ENCODE measurements at places on chromosomes 11 and 22.

- DNase-seq: no peak
Observed at GRCh38 chr22:41928593-41929417, 2.2 kb upstream of the TNFRSF13C start.

DNA sequence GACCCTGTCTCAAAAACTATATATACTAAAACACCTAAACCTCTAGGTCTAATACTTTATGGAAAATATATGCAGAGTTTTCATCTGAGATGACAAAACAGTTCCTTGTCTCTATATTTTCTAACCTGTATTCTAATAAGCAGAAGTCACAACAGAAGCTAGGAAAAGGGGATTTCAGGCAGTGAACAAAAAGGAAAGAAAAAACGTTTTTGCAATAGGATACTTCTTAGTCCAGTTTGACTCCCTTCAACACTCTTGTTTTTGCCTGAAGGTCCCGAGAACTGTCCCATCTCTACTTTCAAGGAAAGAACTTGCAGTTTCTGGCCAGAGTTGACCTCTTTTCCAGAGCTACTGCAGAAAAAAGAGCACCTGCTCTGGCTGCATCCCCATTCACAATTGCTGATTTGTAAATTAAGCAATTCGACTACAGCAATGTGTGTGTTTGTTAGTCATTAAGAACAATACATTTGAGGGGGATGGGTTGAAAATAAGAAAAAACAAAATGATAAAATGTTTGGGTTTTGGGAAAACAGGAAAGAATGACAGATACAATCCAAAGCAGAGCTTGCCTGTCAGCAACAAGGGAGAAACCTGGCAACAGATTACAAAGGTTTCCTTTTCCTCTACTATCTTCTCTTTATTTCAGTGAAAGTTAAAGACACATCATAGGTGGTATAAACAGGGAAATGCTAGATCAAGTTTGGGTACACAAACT lies 160.0 kb downstream of the FCHSD2 start:
- no peak for DNase-seq

- DNase-seq: no peak
Observed at GRCh38 chr11:10263929-10264328, 30.1 kb downstream of the SBF2 start.

- no peak for DNase-seq
Observed at GRCh38 chr11:109527496-109527895, 105.5 kb downstream of the C11orf87 start.

DNA sequence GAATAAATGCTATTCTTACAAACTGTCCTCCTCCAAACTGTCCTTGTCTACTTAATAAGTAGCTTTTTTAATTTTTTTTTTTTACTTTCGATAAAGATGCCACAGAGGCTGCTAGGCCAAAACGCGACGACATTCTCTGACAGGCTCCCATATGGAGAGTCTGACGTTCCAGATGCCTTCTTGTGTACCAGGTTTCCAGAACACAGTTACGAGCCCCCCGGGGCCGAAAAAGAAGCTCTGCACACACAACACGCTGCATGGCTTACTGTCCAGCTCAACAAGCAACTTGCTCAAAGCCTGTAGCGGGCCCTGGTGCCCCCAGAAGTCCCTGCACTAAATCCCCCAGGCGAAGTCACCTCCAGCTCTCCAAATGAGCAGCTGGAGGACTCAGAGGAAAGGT lies 39.3 kb downstream of the LARGE1 start:
- no peak for DNase-seq

DNA sequence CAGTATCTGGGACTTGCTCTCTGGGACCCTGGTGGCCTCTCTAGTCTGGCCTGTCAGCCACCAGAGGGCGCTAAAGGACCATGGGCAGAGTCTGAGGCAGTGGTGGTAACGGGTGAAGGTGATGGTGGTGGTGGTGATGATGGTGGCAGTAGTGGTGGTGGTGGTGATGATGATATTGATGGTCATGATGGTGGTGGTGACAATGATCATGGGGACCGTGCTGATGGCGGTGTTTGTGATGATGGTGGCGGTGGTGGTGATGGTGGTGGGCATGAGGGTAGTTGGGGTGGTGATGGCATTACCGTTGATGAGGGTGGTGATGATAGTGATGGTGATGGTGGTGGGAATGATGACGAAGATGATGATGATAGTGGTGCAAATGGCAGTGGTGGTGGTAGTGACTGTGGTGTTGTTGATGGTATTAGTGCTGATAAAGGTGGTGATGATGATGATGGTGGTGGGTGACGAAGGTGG lies 16.0 kb downstream of the TRPM5 start:
- peak; percentile 83 for DNase-seq

DNA sequence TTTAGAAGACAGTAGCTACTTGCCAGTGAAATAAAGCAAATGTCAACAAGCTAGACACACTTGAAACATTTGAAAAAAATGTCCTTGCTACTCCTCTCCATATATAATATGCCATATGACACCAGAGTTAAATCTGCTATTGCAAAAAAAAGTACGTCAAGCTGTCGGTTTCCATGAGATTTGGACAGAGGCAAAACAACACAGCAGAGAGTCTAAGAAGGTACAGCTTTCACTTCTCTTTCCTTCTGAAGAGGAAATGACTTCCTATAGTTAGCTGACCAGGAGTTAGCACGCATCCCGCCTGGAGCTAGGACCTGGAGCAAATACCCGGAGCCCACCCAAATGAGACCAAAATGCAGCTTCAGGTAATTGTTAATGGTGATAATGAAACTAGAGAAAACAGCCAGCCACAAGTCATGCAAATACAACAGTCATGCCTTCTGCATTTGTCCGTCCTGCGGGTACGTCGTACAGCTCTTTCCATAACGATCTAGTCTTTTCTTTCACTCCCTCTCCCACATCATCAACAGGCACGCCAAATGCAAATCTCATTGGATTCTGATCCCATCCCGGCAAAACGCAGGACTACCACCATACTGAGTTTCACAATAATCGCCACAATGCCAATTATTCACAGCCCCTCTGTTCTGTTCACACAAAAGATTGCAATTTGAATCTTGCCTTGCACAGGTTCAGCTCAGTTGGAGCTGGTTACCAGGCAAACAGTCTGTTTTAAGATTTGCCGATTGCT lies 395.0 kb upstream of the CCDC90B start:
- DNase-seq: no peak

GRCh38 chr11:76208438-76209374 lies 2.4 kb upstream of the WNT11 start:
- DNase-seq: peak; percentile 61

GRCh38 chr11:132353255-132353654 lies 982.8 kb downstream of the NTM start:
- no peak for DNase-seq

DNA sequence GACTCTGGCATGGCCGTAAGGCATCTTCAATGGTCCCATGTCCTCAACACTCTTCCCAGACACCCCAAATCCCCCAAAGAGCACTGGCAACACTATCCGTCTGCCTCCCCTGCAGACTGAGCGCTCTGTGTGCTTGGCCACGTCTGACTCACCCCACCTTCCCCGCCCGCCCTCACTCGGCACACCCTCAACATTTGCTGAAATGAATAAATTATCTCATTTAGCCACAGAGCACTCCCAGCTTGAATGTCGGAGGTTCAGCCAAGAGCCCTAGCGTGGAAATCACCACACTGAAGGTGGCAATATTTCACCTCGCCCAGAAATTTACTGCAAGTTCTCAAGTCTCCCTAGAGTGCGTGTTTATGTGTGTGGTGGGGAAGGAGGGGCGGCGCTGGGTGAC lies 46.6 kb upstream of the TCF20 start:
- DNase-seq: no peak

DNA sequence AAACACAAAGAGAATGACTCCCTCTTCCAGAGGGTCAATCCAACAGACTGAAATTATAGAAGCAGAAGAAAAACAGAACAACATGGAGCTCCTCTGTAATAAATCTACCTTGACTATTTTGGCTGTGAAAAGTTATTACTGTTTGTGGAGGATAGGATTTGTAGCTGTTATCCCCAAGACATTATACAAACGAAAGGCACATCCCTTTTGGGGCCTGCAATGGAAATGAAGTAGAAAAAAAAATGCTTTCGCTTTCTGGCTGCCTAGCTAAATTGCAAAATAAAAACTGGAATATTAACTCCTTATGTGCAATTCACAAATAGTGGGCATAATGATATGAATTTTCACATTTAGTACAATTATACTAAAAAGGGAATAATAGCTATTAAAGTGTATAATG lies 123.8 kb upstream of the CCDC179 start:
- no peak for DNase-seq

- DNase-seq: no peak
Observed at GRCh38 chr22:32823024-32823730, 21.7 kb downstream of the TIMP3 start.

GRCh38 chr22:25007444-25008106 lies 55.1 kb downstream of the KIAA1671 start:
- DNase-seq: no peak

DNA sequence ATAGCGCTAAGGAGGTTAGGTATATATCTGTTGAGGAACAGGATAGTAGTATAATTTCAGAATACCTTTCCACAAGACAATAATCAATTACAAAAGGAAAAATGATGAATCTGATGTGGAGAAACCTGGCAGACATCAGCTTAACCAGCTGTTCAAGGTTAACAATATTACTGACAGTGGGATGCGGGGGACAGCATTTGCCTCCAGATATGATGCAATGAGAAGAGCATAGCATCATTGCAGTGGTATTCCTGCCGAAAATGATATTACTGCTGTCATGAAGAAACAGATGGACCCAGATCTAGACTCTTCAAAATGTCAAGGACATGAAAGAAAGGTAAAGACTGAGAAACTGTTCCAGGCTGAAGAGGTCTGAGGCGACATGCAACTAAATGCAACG lies 49.7 kb downstream of the RBFOX2 start:
- no peak for DNase-seq

DNA sequence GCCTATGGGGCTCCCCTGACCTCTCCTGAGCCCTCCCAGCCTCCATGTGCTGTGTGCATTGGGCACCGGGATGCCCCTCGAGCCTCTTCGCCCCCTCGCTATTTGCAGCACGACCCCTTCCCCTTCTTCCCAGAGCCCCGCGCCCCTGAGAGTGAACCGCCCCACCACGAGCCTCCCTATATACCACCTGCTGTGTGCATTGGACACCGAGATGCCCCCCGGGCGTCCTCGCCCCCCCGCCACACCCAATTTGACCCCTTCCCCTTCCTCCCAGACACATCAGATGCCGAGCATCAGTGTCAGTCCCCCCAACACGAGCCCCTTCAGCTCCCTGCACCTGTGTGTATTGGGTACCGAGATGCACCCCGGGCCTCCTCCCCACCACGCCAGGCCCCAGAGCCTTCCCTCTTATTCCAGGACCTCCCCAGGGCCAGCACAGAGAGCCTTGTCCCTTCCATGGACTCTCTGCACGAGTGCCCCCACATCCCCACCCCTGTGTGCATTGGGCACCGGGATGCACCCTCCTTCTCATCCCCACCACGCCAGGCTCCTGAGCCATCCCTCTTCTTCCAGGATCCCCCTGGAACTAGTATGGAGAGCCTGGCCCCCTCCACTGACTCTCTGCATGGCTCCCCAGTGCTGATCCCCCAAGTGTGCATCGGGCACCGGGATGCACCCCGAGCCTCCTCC lies 28.8 kb downstream of the TRIOBP start:
- DNase-seq: no peak

DNA sequence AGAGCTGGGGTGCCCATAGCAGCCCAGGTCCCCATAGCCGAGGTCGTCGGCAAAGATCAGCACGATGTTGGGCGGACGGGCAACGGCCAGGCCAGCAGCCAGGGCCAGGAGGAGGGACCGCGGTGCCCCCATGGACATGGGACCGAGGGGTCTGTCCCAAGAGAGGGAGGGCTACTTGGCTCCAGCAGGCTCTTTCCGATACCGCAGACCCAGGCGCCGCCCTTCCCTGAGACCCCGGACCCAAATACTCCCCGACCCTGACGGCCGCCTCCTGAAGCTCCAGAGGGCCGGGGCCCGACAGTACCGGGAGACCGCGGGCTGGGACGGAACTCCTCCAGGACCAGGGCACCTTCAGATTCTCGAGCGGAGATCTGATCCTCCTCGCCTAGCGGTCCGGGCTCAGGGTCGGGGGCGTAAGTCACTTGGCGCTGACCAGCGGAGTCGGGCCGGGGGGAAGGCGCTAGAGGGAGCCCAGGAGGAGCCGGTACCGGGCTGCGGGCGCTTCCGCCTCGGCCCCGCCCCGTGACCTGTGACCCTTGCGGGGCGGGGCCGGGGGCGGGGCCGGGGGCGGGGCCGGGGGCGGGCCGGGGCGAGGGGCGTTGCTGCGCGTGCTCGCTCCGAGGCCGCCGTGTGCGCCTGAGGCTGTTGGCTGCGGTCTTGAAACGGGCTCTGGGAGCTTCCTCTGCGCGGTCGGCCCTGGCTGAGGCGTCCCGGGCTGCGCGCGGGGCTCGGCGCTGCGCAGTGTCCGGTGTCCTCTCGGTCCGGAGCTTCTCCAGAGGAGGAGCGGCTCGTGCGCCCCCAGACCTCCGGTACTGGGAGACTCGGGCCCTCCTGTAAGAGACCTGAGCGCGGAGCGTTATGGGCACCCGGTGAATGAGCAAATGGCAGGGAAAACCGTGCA lies at the start of gene ARSA:
ARSA (minus strand) TSS at position 511 of the 901 bp plus-strand sequence; CDS start at position 138, 373 bp downstream.
- DNase-seq: peak; percentile 71

DNA sequence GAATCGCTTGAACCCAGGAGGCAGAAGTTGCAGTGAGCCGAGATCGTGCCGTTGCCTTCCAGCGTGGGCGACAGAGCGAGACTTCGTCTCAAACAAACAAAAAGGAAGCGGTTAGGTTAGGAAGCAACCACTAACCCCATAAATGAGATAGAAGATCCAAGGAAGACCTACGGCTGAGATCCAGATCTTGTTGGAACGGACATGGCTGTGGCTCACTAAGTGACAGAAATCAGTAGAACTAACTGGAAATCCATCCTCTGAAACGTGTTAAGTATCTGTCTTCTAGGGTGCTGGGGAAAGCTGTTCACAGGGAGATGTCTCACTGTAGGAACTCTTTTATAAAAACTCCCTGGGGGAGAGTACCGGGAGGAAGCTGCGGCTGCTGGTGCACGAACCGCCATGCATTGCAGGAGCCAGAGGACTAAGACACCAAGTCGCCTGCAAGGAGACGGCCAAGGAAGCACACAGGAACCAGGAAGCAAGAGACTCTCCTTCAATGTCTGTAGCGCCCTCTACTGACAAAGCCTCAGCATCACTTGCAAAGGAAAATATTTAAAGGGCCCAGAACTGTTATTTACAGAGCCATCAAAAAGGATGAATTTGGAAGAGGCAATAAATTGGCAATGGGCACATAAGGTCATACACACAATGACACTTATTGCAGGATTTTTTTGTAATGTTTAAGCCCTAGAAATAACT lies 16.9 kb upstream of the SPTY2D1 start:
- DNase-seq: no peak
